ENCODE measurements at places on chromosomes 2 and 18. TPM values are rescaled to one million over a fixed set of nuclear protein-coding genes. Genes with fewer than 3 reads are reported as not detected.

Gene DNAH7
- total RNA-seq: 0.07 TPM

Gene MGAT4A
- 91.6 TPM for total RNA-seq

Gene SULT1C4
- not detected for total RNA-seq

Gene TNFAIP6
- not detected for total RNA-seq

Gene SOX11
- not detected for total RNA-seq

Gene C2orf78
- not detected for total RNA-seq

Gene STARD6
- total RNA-seq: not detected

Gene SLC11A1
- 53.5 TPM for total RNA-seq

Gene SLC4A3
- 0.45 TPM for total RNA-seq

Gene WNT10A
- total RNA-seq: 2.9 TPM

Gene LRRC30
- not detected for total RNA-seq

Gene EVX2
- not detected for total RNA-seq

Gene LINC00305
- total RNA-seq: not detected

Gene RGPD4
- total RNA-seq: not detected

Gene SLC9A4
- 0.38 TPM for total RNA-seq

Gene TMEM198
- 2.3 TPM for total RNA-seq

Gene DCAF17
- 20.0 TPM for total RNA-seq

Gene MC2R
- not detected for total RNA-seq

Gene PROM2
- 0.70 TPM for total RNA-seq

Gene UGT1A6
- total RNA-seq: not detected

Gene IL37
- total RNA-seq: not detected

Gene UGT1A4
- not detected for total RNA-seq

Gene TRAF3IP1
- total RNA-seq: 9.7 TPM

Gene FLACC1
- total RNA-seq: 7.0 TPM

Gene GREB1
- 2.5 TPM for total RNA-seq

Gene C2orf80
- total RNA-seq: not detected

Gene RFX8
- total RNA-seq: not detected

Gene LIMS2
- total RNA-seq: 0.15 TPM

Gene DBI
- 109 TPM for total RNA-seq

Gene HOXD11
- total RNA-seq: not detected

Gene KIF1A
- not detected for total RNA-seq

Gene RIT2
- not detected for total RNA-seq

Gene FMNL2
- total RNA-seq: 0.78 TPM

Gene CCDC85A
- not detected for total RNA-seq

Measured in natural killer cell (primary cell).